ENCODE measurements at places on chromosomes 3 and 15.

GRCh38 chr15:61057376-61057775 lies 171.7 kb downstream of the RORA start:
- no peak for DNase-seq

- no peak for DNase-seq
These were observed 34.3 kb upstream of the MANF start for GRCh38 chr3:51350751-51351150.

DNA sequence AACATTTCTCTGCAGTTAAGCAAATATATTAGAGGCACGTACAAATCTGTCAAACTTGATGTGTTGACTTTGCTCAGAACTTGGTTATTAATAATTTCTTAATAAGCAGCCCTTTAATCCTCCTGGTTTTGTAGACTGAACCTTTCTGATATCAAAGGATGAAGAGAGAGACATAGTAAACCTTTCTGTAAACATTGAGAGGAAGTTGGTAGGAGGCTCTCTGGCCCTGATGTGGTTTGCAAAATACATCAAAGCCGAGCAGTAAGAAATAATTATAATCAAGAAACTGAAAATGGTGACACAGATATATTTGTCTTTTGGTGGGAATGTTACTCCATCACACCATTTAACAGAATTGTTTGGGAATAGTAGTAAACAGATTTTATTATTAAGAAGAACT lies 111.9 kb downstream of the OXSM start:
- no peak for DNase-seq

- DNase-seq, result no peak
These were observed 67.4 kb downstream of the ATP10A start for GRCh38 chr15:25795712-25796111.

DNA sequence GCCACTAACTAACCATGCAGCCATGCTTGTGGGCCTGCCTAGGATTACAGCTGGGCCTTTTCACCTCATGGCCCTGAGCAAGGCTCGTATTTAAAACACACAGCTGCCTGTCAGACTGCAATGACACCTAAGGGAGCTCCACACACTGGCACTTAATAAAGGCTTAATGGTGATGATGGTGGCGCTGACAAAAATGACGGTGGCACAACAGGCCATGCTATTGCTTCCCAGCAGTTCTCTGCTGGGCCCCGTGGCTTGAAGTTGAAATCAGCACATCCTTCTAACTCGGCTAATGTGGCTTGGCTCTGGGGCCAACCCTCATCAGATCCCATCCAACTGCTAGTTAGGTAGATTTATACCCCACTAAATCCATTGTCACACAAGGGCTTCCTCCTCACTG lies 112.9 kb downstream of the FHIT start:
- DNase-seq, result no peak

DNA sequence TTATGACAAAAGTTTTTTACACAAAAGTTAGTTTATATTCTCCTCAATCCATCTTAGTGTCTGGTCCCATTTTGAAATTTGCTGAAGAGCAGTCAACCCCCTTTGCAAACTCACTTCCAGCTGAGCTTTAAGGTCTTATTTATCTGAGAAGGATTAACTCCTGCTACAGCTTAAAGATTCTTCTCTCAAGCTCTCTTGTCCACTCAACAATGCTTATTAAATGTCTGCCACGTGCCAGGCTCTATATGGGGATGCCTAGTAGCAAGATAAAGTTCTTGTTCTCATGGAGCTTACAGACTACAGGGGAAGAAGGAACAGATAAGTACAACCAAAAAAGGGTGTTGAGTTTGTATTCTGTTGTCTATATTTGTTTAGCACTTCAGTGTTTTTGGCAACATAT lies 18.7 kb downstream of the TMPRSS7 start:
- DNase-seq, result no peak

GRCh38 chr15:37765786-37766185 lies 168.7 kb upstream of the TMCO5A start:
- DNase-seq, result peak; percentile 54

GRCh38 chr15:40471105-40471807 lies 472 bp downstream of the CHST14 start:
- peak; percentile 70 for DNase-seq

DNA sequence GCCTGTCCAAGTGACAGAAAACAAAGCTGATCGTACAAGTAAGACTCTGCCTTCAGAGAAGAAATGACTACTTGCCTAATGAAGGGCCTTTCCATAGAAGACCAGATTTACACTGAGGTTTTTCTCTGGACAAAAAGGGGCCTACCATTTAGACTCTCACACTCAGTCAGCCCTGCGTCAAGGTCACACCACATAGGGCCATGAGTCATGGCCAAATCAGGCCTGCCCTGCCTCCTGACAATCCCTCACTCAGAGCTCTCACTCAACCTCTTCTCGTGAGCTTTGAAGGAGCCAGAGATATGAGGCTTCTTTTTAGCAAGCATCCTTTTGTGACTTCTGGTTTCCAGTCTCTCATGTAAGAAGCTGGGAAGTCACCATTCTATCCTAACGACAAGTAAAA lies 68.1 kb upstream of the NMNAT3 start:
- DNase-seq, result no peak

GRCh38 chr3:64873400-64873799 lies 185.6 kb upstream of the ADAMTS9 start:
- no peak for DNase-seq

GRCh38 chr3:197590313-197590962 lies 34.7 kb upstream of the BDH1 start:
- DNase-seq, result no peak

DNA sequence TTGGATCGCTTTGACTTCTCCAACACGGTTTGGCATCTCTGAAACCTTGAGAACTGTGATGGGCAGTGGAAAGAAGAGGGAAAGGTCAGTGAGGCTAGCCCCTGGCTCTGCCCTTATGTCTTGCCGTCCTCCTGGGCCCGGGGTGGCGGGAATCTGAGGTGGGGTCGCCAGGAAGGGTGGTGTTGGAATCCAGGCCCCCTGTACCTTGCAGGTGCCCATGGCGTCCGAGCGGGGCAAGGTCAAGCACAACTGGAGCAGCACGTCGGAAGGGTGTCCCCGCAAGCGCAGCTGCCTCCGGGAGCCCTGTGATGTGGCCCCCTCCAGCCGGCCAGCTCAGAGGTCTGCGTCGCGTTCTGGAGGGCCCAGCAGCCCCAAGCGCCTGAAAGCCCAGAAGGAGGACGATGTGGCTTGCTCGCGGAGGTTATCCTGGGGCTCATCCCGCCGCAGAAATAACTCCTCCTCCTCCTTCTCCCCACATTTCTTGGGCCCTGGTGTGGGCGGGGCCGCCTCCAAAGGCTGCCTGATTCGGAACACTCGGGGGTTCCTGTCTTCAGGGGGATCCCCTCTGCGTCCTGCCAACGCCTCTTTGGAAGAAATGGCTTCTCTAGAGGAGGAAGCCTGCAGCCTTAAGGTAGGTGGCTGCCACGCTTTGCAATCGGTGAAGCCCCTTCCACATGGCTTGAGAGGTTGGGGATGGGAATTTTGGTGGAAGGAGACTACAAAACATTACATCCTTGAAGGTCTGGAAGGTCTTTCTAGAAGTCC lies 907 bp downstream of the TATDN2 start:
- peak; percentile 30 for DNase-seq

GRCh38 chr15:49742381-49742780 lies 121.5 kb downstream of the DTWD1 start:
- no peak for DNase-seq

DNA sequence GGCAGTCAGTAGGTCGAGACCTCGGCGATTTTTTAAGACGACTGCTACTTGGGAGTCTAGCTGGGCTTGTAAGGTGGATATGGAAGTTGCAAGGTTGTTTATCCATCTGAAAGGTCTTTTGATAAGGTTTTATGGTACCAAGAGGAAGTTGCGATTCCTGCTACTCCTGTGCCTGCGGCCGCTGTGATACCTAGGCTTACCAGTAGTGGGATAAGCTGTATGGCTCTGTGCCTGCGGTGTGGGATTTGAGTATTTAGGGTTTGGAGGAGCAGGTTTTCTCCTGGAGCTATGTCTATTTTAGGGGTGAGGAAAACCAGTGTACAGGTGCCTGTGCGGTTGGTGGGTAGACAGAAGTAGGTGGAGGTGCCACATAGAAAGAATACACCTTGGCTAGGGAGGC lies 1059.8 kb downstream of the SI start:
- no peak for DNase-seq

- peak; percentile 90 for DNase-seq
These were observed at the start of gene MAGEL2 for GRCh38 chr15:23647421-23648370. Gene MAGEL2 (minus strand): TSS chr15:23647867. CDS start chr15:23647742, 125 bp downstream.

DNA sequence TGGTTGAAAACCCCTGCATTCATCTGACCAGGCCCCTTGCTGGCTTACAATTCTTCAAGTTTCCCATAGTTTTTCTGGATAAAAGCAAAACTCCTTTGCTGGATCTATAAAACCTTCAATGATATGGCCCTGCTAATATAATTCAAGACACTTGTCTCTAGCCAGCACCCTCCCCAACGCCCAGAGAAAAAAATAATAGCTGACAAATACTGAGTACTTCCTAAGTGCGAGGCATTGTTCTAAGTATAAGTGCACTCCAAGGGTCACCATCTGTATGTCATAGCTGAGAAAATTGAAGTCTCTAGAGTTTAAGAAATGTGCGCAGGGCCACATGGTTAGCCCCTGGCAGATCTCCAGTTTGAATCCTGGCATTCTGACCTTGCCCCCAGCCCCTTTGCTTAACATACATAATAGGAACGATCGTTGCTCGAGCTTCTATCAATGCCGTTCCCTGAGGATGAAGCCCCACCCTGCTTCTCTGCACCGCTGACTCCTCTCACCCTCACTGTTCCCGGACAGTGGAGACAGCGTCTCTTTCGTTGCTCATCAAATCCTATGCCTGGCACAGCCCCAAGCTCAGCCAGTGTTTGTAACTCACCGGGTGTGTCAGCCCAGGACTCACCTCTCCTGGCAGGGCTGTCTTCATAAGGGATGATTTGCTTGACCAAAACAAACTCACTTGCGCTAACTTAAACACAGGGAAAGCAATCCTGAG lies 377.1 kb upstream of the PROK2 start:
- DNase-seq, result peak; percentile 38

GRCh38 chr3:42635111-42635510 lies 18.4 kb upstream of the ZBTB47 start:
- no peak for DNase-seq

DNA sequence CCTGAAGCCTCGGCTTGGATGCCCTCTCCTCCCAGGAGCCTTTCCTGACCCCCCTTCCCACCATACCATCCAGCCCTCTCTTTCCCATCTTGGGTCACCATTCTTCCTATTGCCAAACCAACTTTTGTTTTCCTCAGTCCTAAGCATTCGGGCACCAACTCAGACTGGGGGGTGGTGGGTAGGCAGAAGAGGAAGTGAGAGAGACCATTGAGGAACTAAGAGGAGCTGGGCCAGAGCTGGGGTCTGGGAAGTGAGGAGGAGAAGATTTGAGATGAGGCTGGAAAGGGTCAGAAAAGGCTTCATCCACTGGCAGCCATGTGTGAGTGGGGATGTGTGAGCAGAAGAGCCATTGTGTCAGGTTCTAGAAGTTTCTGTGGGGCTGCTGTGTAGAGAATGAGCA lies 37.7 kb downstream of the TKT start:
- no peak for DNase-seq
